H54 (cell line): ENCODE measurements at places on chromosomes 16 and 17.
A peak's percentile ranks its signal among the peaks of the same experiment; 100 is the strongest.

DNA sequence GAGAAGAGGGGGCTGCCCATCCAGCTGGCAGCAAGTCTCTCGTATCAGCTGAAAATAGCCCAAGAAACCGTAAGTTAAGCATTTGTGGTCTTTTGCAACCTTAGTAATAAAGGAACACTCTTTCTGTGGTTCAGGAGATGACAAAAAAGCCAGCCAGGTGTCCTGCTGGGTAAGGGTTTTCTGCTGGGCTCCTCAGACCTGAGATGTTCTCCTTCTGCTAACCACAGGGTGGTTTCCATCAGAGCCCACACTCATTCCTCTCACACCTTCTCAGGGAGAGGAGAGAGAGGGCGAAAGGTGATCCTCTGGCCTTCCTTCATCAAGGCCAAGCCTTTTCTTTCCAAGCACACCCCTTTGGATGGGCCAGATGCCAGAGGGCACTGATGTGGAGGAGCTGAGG, 70.7 kb downstream of the TEX14 start:
- no peak for DNase-seq

- DNase-seq = peak; percentile 46
Observed at GRCh38 chr16:13866073-13866472, 53.9 kb upstream of the ERCC4 start.

DNA sequence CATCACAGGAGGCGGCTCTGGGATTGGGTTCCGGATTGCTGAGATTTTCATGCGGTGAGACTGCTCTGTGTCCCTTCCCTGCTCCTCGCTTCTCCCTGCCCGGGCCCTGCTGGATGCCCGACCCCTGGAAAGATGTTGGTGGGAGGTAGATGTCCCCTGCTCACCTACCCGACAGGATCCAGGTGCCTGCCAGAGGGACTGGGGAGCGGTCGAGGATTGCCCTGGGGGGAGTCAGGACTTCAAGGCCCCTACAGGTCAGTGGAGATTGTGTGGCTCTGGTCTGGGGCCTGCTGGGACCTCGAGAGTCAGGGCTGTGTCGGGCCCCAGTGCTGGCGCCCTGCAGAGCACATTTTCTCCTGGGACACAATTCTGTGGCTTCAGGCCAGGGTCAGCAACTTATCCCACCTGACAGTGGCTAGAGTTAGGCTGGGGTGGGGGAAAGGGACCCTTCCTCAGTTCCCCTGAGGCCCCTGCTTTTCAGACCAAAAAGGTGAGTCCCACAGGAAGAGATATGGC, 3.3 kb downstream of the DECR2 start:
- DNase-seq = no peak

DNA sequence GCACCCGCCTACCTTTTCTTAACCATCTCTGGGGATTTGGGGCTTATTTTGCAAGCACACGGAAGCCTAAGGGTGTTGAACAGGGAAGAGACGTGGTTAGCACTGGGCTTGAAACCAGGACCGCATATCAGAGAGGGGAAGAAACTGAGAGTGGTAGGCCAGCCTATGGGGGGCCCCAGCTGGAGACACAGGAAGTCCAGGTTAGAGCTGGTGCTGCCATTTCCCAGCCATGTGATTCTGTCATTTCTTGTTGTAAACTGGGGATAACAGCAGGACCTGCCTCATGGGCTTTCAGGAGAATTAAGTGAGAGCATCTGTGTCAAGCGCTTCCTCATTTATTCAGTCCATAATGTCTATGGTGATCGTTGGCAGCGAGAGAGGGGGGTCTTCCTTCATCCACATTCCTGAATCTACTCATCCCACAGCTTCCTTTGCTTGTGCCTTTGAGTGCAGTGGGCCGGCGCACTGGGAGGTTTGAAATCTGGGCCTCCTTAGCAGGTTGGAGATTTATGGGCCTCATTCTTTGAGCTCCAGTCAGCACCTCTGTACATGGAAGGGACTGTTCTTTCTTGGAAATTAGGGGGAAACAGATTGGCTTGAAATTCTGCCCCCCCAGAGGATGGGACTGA, 20.1 kb downstream of the NKD1 start:
- no peak for DNase-seq

DNA sequence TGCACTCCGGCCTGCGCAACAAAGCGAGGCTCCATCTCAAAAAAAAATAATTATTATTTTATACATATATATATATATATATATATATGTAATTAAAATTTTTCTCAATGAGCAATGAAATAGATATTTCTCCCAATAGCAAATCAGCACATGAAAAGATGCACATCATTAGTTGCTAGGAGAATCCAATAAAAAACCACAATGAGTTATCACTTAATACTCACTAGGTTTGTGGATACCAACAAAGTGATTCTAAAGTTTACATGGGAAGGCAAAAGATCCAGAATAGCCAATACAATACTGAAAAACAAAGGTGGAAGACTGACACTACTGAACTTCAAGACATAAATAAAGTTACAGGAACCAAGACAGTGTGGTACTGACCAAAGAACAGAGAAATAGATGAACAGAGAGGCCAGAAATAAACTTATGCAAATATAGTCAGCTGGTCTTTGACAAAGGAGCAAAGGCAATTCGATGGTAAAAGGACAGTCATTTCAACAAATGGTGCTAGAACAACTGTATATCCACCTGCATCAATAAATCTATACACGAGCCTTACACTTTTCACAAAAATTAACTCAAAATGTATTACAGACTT, 13.6 kb downstream of the SMG6 start:
- DNase-seq = no peak
